ENCODE measurements at places on chromosomes 12 and 14.

- DNase-seq: no peak
Observed at GRCh38 chr12:41566703-41567102, 378.6 kb downstream of the PDZRN4 start.

- DNase-seq: no peak
Observed at GRCh38 chr14:104881369-104881979, 16.4 kb downstream of the CEP170B start.

GRCh38 chr14:58794993-58795762 lies 157.4 kb downstream of the DACT1 start:
- no peak for DNase-seq

- no peak for DNase-seq
Observed at GRCh38 chr12:56953314-56953713, 4.1 kb downstream of the RDH16 start.

- no peak for DNase-seq
Observed at GRCh38 chr14:82587226-82587625, 1053.6 kb upstream of the SEL1L start.

DNA sequence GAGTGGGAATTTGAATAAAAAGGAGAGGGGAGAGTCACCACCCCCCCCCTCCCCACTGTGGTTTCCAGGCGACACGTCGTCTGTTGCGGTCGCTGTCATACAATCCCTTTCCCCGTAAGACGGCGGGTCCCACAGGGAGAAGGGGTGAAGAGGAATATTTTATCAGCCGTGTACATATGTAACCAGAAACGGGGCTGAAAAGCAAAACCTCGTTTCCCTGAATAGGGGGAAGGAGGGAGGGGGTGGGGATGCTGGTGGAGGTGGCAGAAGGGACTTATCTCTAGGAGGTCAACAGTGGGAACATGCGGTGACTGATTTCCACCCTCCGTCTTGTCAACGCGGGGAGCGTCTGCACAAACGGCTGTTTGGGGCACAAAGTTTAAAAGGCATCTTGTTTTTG lies 171.4 kb downstream of the RBM19 start:
- no peak for DNase-seq

GRCh38 chr14:95869776-95870175 lies 6.9 kb upstream of the TUNAR start:
- DNase-seq: no peak

DNA sequence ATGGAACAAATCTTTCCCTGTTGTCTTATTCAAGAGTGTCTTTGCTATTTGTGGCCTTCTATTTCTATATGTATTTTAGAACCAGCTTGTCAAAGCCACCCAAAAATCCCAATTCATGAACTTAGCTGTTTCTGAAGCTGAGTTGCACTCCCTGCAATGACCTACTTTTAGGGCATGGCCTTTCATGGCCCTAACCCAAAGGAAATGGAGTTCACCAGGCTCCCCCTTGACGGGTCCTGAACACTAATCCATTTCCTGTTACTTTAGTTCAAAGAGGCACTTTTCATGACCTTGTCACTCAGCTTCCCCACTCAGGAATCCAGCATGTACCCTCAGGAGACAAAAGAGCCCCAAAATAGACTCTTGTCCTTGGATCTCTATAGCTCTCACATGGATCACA lies 7.6 kb downstream of the TMED8 start:
- DNase-seq: no peak

DNA sequence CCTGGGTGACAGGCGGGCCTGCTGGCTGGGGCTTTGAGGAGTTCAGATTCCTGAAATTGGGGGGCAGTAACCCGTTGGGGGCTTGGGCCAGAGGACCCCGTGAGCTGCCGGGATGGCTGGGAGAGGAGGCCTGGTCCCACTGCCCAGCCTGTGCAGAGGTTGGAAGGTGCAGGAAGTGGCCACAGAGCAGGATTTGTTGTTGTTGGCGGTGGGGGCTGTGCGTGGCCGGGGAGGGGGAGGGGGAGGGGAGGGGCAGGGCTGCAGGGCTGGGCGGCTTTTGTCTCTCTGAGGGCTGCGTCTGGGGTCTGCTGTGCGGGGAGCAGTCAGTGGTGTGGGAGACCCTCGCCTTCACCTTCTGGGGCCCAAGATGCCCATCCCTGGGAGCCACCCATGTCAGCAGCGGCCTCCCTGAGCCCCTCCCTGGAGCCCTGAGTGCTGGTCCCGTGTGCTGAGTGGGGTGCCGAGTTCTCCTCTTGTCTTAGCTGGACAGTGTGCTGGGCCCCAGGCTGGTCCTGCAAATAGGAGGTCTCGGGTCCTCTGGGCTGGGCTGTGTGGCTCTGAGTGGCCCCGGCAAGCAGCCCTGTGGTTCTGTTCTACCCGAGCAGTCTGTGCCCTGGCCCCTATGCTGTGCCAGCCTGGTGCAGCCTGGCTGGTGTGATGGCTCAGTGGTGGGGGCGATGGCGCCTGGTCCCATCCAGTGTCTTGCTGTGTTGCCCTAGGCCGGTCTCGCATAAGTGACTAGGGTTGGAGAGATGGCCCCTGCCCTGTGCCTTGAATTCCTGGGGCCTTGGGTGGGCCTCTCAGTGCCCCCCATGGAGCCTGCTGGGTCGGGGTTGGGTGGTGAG lies 10.3 kb downstream of the KIF26A start:
- no peak for DNase-seq

- DNase-seq: no peak
Observed at GRCh38 chr12:51351913-51352532, 5.5 kb upstream of the CELA1 start.

- DNase-seq: no peak
Observed at GRCh38 chr14:61122862-61123261, 141.8 kb downstream of the SLC38A6 start.

- peak; percentile 85 for DNase-seq
Observed at GRCh38 chr12:121812320-121812871, 8.6 kb downstream of the SETD1B start.

DNA sequence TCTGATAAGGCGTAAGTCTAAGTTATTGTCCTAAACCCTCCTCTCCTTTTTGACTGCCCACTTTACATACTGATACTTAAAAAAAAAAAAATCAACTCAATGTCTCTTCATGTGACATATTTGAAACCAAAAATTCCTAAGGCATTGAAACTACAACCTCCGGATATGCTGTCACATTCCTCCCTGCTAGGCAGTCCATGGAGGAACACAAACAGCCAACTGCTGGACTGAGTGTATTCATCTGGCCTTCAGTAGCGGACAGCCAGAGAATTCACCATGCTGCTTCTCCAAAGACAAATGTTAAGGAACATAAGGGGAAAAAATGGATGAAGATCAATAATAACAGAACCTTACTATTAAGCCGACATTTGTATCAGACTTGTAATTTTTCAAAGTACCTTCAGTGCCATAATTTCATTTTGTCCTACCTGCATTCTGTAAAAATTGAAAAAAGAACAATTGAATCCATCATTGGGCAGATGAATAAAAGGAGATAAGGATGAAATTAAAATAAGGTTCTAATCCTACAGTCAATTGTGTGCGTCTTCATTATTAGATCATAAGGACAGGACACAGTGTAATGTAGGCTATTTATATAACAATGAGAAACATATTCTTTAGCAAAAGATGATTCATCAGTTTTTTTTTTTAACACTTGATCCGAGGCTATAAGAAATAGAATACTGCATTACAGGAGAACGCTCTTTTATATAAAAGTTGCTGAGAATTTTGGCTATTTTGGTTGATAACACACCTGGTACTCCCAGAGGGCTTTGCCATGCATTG lies 12.2 kb downstream of the RERG start:
- DNase-seq: no peak

DNA sequence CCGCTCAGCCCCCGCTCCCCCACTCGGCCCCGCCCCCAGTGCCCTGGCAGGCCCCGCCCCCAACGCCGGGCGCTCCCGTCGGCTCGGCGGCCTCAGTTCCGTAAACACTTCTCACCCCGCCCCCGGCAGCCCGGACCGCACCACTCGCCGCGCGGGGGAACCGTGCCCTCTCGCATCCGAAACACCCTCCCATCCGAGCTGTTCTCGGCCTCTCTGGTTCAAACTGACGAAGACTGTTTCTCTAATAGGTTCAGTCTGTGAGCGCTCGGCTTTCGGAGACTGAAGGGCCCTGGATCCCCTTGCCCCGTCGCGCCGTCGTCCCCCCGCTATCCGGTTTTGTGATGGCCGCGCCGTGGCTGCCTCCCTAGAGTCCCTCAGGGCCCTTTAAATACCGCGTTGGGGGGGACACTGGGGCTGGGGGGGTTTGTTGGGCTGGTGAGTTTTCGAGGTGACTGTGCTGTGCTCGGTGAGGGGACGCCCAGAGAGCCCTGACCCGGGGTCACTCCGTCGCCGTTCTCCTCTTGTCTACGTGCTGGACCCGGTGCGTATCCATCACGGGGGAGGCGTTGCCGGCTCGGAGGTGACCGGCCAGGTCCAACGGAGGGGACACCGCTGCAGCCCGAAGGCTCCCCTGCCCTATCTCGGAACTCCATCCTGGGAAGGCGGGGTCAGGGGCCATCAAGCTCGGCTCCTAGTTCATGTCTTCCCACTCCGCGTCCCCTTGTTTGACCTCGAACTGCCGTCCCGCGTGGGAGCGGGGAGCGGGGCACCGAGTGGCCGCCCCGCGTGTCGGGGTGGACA lies at the start of gene TCP11L2:
TCP11L2 (plus strand) TSS at position 333 of the 801 bp plus-strand sequence. CDS start 8,343 bp downstream, outside the sequence.
- peak; percentile 63 for DNase-seq

DNA sequence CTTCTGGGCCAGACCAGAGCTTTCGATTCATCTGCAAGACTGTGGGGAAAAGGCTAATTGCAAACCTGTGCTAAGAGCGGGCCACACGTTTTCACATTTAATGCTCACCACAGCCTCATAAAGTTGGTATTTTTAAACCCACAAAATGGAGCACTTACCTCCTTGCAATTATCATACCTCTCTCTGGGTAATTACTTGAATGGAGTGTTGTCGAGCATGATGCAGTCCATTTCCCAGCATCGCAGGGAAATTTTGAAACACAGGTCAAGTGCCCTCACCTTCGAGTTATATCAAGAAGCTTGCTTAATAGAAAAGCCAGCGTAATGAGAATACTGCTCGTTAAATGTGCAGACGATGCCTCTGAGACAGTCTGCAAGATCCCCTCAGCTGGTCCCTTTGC lies 8.8 kb upstream of the IFI27L2 start:
- peak; percentile 72 for DNase-seq

DNA sequence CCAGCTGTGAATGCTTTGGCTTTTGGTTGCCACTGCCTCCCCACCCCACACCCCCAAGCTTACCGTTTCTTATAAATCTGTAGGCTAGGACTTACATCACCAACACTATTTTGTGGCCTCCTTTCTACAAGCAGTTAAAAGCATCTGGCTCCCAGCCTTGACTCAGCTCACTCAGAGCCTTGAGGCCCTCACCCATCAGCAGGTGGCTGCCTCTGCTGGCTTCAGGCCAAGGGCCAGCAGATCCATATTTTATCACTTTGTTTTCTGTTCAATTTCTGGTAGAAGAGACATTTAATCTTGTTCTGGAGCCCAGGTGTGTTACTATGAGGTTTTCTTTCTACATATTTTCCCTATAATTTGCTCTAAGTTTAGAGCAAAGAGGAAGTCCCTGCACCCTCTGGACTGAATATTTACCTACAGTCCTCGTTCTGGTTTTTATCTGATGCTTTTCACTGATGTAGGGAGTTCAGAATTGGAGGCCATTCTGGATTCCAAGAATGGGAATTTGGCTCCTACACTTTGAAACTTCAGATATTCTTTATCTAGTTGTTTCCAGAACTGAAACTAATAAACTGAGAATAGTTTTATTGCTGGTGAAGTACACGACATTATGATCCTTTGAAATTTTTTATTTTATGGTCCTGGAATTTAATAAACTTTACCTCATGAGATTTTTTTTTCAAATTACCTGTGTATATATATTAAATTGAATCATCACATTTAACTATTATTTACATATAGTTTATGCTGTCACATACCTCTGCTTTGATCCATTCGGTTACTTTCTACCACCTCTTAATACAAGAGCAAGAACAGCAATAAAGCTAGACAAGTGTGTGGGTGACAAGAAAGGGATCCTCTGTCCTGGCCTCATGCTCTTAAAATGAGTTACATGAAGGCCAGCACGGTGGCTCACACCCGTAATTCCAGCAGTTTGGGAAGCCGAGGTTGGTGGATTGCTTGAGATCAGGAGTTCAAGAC lies 22.2 kb downstream of the PLBD1 start:
- DNase-seq: no peak

DNA sequence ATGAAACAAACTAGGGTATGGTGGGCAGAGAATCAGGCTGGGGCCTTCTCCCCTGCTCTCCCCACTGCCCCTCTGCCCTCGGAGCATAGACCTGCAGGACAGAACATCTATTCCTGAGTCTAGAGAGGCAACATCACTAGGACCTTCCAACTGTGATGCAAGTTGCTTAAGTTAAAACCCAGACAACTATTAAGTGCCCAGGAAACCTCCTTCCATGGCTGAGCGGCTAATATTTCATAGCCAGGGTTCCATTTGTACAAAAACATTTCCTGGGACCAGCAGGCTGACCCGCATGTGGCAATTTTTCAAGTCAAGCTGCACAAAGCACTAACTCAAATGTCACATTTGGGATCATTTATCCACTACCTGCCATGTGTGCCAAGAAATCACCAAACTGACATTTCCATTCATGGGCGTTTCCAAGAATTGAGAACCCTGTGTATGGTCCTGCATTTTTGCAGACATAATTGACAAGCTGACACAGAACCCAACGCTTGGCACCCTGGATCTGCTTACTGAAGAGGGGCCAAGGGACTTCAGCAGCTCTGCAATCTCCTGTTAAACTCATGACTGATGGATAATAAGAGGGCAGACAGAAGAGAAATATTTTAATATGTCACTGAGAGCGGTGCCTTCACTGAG lies 32.7 kb downstream of the NT5DC3 start:
- DNase-seq: no peak

- peak; percentile 9 for DNase-seq
Observed at GRCh38 chr12:50221228-50222008, 54.2 kb upstream of the CERS5 start.

- DNase-seq: no peak
Observed at GRCh38 chr12:99609455-99610181, 37.9 kb upstream of the GARIN6 start.

- DNase-seq: no peak
Observed at GRCh38 chr14:53894456-53894855, 62.2 kb downstream of the BMP4 start.

DNA sequence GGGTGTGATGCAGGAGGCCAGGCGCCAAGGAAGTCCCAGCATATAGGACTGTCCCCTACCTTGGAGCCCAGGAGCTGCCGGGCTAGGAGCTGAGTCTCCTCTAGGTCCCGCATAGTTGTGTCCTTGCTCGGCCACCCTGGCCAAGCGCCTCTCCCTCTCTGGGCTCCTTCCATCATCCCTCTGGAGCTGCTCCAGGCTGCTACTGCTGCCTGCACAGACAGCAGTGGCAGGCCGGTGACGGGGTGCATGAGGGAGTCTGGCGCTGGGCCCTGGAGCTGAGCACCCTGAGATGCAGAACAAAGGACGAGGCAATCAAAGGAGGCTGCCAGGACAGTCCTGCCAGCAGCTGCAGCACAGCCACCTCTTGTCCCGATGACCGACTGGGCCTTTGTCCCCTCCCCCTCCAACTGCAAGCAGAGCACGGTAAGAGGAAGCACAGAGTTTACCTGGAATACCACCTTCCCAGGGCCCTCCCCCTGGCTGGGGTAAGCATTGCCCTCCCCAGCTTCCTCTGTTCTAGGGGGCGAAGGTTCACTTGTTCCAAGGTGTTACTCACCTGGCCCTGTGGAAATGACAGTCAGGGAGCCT lies 10.4 kb downstream of the DTX1 start:
- DNase-seq: no peak

Data from NCI-H2227 treated with DMSO at 0.1 percent for 48 hours (cell line).